Activated CD4-positive, alpha-beta T cell treated with anti-CD3 and anti-CD28 coated beads, Interleukin-2, amount 50 U/mL, for 24 hours (primary cell): ENCODE measurements at places on chromosomes 6 and 20.

DNA sequence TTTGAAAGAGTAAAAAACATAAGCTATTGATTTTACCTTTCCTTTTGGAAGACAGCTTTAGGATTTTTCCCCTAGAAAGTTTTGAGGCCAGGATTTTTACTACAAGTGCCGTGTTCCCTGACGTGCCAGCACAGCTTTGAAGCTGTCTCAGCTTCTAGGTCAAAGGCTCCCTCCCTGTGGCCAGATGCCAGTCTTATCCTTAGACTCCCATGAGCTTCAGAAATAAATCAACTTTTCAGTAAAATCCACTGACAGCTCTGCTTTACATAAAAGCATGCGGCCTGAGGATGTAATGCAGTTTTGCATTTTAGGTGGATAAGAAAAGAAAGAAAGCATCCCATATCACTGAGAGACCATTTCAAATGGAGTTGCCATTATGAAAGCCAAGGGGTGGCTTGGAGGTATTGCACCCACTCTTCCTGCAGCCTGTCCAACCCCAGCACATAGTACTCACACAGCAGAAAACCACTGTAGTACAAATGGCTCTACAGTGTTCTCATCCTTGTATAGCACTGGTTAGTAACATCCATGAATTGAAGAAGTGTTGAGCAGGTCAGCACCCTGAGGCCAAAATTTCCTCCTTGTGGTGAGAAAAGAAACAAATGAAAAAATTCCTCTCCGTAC is 15.2 kb upstream of the ATXN1 start:
- no peak for DNase-seq

DNA sequence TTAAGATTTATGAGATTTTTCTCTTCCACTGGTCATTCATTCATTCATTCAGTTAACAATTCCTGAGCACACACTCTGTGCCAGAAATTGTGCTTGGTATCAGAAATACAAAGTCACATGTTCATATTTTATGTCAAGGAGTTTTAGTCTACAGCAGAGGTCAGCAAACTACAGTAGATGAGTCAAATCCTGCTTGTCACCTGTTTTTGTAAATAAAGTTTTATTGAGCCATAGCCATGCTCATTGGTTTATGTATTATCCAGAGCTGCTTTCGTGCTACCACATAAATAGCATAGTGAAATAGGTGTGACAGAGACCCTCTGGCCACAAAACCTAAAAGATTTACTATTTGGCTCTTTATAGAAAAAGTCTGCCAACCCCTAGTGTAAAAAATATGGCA is 46.8 kb downstream of the THEMIS start:
- no peak for DNase-seq

GRCh38 chr6:141451511-141452353 is 681.0 kb upstream of the GJE1 start:
- DNase-seq, result no peak

DNA sequence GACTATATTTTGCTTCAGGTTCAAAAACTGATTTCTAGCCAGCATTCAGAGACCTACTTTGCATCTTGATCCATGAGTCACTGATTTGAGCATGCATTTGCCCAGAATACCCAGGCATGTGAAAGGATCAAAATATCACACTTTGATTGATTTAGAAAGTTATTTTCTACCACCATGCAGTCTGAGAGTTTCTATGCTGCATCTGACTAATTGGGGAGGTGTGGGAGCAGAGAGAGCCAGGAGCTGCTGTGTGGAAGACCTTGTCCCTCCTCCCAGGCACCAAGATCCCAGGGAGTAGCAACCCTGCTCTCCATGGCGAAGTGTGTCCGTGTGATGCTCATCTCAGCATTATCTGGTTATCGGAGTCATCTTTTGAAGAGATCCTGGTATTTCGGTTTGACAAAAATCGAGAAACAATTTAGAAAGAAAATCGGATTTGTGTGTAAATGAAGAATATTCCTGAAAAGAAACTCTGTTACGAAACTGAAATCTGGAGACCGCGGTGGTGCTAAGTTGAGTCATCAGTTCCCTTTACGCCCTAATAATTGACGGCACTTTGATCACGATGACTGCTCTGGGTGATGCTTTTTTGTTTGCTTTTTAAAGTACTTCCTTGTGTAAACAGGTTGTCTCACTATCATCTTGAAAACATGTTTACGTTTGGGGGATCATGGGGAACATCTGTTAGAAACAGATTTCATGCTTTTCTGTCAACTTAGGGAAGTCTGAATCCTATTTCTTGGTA is 193.4 kb downstream of the BACH2 start:
- DNase-seq, result no peak

- DNase-seq, result no peak
Measured at GRCh38 chr20:63392465-63393365, 31.6 kb upstream of the CHRNA4 start.

GRCh38 chr6:150195996-150196417 is 53.2 kb downstream of the PPP1R14C start:
- no peak for DNase-seq

GRCh38 chr6:113370508-113371502 is 486.3 kb upstream of the MARCKS start:
- no peak for DNase-seq

GRCh38 chr6:44931385-44931784 is 396.7 kb upstream of the RUNX2 start:
- DNase-seq, result no peak

DNA sequence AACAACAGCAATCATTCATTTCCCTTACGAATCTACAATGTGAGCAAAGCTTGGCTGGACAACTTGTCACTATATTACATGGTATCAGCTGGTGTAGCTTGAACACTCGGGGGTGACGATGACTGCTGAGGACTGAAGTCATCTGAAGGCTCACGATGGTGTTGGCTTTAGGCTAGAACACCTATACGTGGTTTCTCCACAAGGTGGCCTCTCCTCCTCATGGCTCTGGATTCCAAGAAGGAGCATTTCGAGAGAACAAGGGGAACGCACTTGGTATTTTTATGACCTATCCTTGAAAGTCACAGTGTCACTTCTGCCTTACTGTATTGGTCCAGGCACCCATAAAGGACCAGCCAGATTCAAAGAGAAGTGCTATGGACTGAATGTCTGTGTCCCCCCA is 37.5 kb upstream of the ADGRF1 start:
- no peak for DNase-seq

DNA sequence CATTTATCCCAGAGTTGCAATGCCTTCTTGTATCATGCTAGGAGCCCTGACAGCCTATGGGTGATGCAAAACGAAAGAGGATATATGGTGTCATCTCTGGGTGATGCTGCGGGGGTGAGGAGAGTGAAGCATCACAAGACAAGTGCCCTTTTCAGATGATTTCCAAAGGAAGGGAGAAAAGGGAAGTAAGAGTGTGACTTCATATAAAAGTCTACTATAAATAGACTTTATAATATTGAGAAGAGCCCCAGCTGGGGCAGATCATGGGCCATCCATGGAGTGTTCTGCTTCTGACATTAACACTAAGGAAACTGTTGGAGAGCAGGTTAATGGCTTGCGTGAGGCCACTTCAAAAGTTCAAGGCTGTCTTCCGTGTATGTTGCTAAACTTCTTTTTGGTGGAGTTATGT is 4.4 kb downstream of the CD83 start:
- DNase-seq, result peak; percentile 11

DNA sequence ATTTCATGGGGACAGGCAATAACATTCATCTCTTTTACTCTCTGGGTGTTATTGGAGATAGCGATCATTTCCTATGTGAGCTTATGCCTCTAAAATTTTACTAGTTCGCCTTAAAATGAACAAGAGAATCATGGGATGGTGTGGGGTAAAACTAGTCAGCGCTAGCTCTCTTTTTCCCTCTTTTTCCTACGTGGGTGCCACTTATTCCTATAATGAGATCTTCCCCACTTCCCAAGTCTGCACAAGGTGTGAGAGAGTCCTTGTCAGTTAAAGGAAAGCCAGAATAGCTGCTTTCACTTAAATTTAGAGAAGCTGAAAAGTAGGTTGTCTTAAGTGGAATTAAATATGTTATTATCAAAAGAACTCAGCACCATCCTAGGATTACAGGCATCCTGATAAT is 173.2 kb upstream of the BMP5 start:
- no peak for DNase-seq

GRCh38 chr6:14784596-14785492 is 461.0 kb upstream of the JARID2 start:
- peak; percentile 2 for DNase-seq

GRCh38 chr6:163888030-163888819 is 473.7 kb downstream of the QKI start:
- DNase-seq, result no peak

GRCh38 chr6:168837254-168838036 is 396.5 kb downstream of the SMOC2 start:
- no peak for DNase-seq

DNA sequence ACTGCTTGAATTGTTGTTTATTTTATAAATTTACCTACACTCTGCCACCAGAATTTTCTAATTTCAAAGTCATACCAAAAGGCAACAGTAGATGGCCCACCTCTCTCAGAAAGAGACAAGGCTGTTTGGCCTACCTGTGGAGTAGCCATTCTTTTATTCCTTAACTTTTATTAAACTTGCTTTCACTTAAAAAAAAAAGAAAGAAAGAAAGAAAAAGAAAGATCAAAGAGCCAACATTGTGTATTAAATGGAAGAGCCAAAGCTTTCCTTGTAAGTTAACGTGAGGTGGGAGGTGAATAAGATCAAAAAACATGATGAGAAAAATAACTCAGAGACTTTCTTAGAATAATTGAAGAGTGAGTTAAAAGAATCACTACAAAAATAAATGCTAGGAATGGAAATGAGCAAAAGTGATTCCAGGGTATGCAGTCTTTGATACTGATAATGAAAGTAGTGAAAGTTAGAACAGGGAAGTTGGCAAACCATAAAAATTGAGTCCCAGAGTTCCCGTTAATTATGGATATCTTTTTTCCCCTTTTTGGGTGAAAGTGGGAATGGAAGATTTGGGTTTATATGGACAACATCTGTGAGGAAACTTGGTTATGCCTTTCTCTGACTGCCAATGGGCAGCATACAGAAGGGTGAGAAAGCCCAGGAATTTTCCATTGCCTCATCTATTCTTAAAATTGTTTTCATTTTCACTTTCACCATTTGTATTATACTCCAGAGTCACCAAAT is 35.9 kb upstream of the MYB start:
- no peak for DNase-seq

DNA sequence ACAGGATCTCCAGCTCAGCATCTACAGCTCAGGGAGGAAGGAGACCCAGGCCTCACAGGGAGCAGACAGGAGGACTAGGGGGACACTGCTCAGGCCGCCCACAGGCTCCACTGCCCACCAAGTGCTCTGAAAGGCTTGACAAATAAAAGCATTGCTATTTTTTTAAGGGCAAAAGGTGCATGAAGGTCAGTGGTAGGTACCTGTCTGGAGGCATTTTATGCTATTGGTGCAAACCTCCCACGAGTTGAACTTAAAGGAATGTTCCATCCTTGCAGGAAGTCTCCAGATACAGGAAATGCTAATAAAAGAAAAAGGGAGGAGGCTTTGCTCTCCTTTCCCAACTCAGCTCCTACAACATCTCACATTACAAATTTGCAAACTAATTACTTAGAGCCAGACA is 228.1 kb downstream of the FOXC1 start:
- no peak for DNase-seq

- DNase-seq, result no peak
Measured at GRCh38 chr6:13615792-13616120, 621 bp downstream of the NOL7 start.

- DNase-seq, result no peak
Measured at GRCh38 chr6:143180826-143181225, 120.1 kb downstream of the AIG1 start.

DNA sequence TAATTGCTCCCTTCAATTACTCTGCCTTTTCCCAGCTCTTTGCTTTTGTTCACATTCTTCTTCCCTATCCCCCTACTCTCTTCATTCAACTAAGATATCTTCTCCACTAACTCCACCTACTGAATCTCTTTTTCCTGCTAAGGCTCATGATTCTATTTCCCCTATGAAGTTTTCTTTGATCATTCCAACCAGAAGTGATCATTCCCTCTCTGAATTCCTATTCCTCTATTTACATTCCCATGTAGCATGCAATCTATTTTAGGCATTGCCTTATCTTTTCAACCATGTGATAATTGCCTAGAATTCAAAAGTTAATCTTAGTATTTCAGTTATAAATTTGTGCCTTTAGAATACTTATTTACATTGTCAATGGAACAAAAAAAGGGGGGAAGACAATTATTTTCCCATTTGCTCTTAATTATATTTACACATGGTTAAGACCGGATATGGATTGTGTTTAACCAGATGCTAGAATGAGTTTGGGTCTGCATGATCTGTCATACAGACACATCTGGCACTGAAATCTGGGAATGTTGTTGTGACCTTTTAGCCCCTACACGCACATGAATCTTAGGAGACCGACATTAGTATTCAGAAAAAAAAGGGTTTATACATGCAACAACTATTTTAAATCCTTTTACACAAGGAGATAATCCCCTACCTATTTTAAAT is 20.8 kb downstream of the MOXD1 start:
- DNase-seq, result no peak

- no peak for DNase-seq
Measured at GRCh38 chr6:76701610-76702009, 629.1 kb upstream of the IMPG1 start.

GRCh38 chr6:7188492-7188891 is 80.7 kb downstream of the RREB1 start:
- no peak for DNase-seq

DNA sequence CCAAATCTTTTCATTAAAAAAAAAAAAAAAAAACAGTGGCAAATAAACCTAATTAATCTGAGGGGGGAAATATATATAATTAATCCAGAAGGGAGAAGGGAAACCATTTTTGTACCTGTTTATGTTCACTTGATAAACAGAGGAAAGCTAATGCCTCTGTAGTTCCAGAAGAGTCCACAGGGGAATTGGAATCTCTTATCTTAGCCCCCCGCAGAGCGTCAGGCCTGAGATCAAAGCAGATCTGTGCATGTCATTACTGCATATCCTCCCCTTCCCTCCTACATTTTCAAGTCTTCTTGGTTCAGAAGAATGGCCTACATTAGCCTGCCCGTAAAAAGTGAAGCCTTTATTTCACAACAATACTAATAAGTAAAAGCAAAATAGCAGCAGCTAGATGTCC is 157.2 kb downstream of the PTPRT start:
- no peak for DNase-seq

DNA sequence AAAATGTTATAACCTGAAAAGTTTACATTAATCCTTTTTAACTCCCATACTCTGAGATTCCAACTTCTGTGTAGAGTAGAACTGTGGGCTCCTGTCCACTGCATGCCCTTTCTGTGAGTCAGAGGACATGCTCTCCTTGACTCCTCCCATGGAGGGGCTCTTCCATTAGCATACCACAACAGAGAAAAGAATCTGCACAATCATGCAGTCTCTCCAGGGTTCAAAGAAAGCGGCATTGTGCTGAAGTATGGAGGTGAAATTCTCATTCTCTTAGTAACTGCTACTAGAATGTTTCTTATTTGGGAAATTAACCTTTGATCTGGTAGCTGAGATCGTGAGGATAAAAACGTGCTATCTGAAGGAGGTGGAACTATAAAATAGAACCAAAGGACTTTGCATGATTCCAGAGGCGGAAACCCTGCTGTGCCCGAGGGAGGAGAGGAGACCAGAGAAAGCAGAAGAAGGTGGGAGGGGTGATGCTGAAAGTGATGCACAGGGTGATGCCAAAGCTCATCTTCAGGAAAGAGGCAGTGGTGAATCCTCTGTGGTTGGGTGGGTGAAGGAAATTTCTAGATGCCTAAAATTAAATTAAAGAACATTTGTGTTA is 202.2 kb upstream of the PCSK2 start:
- DNase-seq, result no peak
